ENCODE measurements at places on chromosomes 5 and 9.

DNA sequence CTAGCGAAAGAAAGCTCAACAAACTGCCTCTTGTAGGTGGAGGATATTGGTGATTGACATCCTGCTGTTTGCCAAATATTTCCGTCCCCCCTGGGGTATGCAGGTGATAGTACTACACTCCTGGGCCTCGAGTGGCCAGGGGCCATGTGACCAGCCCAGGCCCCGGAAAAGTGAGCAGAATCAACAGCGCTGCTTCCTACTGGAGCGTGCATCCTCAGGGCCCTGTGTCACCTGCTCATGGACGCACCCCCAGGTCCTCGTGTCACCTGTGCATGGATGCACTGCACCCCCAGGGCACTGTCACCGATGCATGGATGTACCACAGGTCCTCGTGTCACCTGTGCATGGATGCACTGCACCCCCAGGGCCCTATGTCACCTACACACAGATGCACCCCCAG, 43.8 kb downstream of the ADAMTS16 start:
- DNase-seq, result no peak

DNA sequence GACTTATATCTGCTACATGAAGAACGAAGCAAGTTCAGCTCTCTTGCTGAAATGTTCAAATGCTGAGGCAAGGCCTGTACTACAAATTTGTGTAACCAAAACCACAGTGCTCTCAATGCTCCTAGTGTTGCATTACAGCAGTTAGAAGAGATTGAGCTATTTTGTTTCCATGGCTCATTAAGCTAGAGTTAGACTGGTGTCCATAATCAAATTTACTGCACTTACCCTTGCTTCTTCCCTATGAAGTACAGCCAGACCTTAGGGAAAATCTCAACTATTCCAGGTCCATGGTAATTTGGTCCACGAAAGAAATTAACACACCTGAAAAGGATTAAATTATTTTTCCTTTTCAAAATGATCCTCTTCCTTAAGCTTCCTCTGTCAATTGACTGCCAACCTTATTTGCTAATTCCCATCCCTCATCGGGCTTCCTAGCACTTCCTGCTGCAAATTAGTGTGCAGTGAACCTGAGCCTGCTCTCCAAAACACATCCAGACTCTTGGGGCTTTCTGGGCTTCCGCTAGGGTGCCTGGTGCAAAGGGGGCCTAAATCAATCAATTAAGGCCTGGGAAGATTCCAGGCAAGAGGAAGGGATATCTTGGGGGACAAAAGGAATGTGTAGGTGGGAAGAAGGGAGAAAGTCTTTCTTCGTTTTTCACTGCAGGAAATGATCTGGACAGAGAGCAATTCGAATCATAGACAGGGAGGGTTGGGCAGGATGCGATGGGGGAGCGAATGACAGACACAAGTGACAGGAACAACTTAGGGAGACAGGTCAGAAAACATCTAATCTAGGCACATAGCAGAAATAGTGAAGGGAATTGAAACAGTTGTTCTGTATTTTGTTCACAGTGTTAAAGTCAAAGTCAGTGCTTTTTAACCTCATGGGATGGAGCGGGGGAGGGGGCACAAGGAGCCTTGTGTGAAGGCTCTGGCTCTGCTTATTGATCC, 542.4 kb downstream of the RAB3C start:
- DNase-seq, result no peak

- DNase-seq, result no peak
Observed at GRCh38 chr9:107606149-107606790, 116.7 kb upstream of the KLF4 start.

- DNase-seq, result no peak
Observed at GRCh38 chr5:168086746-168087145, 204.7 kb upstream of the WWC1 start.

DNA sequence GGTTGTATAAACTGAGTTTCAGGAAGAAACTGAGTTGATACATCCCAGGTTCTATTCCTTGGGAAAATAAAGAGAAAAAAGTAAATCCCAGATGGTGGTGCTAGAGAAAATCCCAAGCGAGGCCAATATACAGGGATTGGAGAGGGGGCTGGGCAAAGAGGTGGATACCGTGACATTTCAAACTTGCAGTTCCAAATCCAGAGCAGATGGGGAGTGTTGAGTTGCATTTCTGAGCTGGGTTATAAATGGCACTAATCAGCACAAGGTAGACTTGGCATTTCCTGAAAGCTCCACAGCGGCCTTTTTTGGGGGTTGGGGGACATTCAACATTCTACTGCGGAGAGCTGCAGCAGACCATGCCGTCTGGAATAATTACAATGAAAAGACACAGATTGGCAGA, 224.4 kb downstream of the NXNL2 start:
- no peak for DNase-seq

- DNase-seq, result no peak
Observed at GRCh38 chr5:145558288-145558687, 276.9 kb downstream of the PRELID2 start.

- no peak for DNase-seq
Observed at GRCh38 chr5:133635051-133635450, 22.7 kb upstream of the FSTL4 start.

GRCh38 chr5:139757727-139758509, 37.7 kb upstream of the PSD2 start:
- no peak for DNase-seq

DNA sequence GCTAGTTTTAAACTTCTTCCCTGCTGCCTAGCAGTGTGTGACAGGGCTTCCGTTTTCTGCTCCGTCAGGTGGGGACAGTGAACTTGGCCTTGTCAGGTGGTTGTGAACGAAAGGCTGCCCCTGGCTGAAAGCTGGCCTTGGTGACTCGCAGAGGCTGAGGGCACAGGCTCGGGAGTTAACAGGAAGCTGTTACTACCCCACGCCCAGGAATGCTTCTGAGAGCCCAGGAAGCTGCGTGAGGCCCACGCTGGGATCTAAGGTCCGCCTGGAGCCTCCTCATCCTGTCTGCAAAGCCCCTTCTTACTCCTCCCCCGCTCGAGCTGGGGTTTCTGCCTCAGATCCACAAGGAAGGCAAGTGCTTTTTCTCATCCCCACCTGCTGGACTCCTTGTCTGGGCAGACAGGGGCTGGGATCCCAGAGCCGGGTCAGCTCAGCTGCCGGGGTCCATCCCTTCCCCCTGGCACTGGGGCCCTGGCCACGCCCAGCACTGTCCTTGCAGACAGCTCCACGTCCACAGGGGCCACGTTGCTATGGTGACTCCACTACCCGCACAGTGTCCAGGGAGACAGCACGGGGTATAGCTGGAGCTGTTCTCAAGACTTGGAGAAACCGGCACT, 124.7 kb upstream of the TBC1D2 start:
- DNase-seq, result no peak

DNA sequence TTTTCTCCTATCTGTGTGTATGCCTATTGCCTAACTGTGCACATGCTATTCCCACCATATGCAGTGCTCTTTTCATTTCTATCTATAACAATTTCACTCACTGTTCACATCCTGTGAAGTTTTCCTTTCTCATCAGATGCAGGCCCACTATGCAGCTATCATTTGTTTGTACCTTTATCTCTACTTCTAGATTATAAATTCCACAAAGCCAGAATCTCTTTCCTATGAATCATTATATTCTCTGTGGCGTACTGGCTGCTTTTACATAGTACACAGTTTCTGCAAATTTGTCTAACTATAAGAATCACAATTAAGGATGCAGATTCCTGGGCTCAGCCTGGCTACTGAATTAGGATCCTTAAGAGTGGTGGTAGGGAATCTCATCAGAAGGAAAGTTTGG, 600.8 kb upstream of the ARRDC3 start:
- no peak for DNase-seq

- DNase-seq, result no peak
Observed at GRCh38 chr5:150549735-150550134, 41.8 kb downstream of the NDST1 start.

- no peak for DNase-seq
Observed at GRCh38 chr9:14400658-14400995, 86.7 kb upstream of the NFIB start.

DNA sequence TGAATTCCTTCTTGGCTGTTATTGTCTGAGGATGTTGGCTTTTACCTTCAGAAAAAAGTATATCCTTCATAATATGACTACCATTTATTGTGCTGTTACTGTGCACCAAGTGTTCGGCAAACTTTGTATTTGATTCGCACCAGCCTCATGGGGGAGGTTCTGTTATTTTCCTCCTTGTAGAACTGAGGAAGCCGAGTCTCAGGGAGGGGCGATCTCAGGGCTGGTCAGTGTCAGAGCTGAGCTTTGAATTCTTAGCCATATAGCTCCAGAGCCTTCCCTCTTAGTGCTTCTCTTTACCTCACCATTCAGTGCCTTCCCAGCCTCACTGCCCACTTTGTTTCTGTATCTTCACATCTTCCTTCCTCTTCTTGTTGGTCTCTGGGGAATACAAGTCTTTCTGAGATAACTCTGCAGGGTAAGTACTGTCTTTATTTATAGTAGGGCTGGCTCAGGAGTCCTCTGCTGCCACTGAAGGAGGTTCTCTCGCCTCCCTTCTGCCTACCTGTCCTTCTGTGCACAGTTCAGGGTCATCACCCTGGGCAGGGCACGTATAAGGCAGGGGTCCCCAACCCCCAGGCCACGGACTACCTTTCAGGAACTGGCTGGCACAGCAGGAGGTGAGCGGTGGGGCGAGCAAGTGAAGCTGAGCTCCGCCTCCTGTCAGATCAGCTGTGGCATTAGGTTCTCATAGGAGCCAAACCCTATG, 48.4 kb downstream of the GALNT10 start:
- DNase-seq, result no peak

DNA sequence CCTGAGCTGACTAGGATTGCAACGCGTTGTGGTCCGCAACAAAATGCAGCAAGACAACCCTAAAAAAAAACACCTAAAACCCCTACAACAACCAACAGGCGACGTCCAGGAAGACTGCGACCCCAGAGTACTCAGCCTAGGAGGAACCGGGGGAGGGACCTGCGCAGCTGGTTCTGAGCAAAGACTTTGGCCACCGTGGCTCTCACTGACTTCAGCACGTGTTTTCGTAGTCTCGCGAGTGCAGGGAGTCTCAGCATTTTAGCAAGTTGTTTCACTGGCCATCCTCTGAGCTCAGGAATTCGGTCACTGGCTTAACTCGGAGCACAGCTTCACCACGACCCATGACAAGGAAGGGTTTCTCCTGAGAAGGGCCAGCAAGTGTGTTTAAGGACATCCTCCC, 8.6 kb upstream of the ZDHHC11 start:
- DNase-seq, result no peak

- DNase-seq, result no peak
Observed at GRCh38 chr5:17233488-17233887, 16.1 kb downstream of the BASP1 start.

GRCh38 chr5:171236651-171237050, 72.4 kb upstream of the TLX3 start:
- no peak for DNase-seq
